EH (cell line): ENCODE measurements at places on chromosomes 4 and X.

- DNase-seq = no peak
Observed at GRCh38 chr4:11931266-11931820, 502.6 kb upstream of the HS3ST1 start.

DNA sequence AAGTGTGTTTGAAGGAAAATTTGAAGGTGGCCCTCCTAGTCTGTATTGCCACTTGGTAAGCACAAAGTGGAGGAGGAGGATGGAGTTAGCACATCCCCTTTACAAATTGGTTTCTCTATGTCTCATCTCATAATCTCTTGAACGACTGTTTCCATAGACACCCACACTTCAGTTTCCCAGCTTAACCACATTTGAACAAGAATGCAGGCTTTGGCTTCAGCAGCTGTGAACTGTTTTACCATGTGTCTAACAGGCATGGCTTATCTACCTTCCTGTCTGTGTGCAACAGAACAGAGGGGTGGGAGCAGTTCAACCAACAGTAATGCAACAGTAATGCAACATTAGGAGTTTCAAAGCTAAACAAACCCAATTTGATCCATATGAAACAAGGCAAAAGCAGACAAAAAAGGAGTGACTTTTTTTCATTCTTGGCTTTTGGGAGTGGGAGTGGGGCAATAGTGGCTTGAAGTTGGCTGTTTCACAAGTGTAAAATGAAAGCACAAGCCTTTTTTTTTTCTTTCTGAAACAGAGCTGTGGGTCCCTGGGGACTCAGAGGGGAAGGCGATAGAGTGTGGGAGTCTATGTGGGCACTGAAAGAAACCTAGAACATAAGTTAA, 108.0 kb downstream of the ITM2A start:
- no peak for DNase-seq

- peak; percentile 92 for DNase-seq
Observed at GRCh38 chrX:46444011-46444410, 101.2 kb downstream of the ZNF674 start.

- peak; percentile 38 for DNase-seq
Observed at GRCh38 chr4:113700602-113701150, 60.9 kb downstream of the CAMK2D start.

DNA sequence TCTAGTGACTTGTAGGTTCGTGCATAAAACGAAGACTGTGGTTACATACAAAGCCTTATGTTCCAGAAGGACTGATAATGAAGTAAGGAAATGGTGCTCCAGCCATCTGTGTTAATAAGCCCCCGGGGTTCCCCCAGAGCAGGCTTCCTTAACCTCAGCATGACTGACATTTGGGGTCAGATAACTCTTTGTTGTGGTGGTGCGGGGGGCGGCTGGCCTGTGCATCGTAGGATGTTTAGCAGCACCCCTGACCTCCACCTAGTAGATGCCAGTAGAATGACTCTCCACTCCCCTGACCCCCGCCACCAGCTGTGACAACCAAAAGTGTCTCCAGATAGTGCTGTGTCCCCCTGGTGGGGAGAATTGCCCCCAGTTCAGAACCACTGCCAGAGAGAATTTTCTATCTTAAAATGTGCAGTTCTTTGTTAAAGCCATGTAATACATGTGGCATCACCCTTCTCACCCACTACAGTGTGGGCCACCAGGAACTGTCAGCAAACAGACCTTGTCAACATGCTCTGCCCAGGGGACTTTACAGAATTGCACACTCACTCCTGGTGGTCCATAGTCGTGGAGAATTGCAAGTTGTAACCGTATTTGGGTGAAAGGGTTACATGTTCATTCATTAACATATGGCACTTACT, 7.5 kb downstream of the SH3KBP1 start:
- no peak for DNase-seq

DNA sequence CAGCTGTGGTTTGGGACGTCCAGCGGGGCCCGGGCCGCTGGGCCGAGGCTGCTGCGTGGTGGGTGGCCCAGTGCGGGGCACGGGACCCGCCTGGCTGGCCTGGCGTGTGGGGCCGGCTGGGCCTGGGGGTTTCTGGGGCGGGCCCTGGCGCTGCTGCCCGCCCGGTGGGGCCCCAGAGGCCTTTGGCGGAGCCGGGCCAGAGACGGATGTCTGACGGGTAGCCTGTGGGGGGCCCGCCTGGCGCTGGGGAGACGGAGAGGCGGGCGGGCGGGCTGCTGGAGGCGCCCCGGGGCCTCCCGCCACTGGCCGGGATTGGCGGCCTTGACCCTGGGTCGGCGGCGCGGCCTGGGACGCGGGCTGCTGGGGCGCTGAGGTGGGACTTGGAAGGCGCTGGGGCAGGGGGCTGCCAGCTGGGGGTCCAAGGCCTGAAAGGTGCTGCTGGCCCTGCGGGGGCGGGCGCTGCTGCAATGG, 8.1 kb upstream of the TIMP1 start:
- no peak for DNase-seq
